ENCODE measurements at places on chromosomes 7 and 10. TPM values are rescaled to one million over a fixed set of nuclear protein-coding genes. Genes with fewer than 3 reads are reported as not detected.
A peak's percentile ranks its signal among the peaks of the same experiment; 100 is the strongest.

DNA sequence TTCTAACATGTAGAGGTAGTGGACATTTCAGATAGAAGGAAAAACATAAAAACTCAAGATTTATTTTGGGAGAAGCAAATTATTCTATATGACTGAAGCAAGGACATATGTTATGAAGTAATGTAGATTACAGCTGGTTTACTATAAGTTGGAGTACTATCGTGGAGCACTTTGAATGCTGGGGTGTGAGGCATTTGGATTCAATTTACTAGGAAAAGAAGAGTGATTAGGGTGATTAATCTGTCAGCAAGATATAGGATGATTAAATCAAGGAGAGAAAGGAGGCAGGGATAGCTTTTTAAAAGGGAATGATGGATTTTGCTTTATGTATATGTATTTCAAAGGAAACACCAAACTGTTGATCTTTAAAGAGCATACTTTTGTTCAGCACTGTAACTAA lies 318.4 kb upstream of the KAT6B start:
- DNase-seq: no peak

GRCh38 chr7:103613655-103614642 lies 167.9 kb upstream of the SLC26A5 start:
- DNase-seq: peak; percentile 37

DNA sequence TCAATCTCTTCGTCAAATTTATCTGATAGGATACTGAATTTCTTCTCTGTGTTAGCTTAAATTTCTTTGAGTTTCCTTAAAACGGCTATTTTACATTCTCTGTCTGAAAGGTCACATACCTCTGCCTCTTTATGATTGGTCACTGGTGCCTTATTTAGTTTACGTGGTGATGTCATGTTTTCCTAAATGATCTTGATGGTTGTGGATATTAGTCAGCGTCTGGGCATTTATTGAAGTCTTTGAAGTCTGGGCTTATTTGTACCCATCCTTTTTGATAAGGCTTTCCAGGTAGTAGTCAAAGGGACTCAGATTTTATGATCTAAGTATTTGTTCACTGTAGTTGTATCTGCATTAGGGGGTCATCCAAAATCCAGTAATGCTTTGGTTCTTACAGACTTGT lies 1407.5 kb upstream of the LRRTM3 start:
- peak; percentile 54 for DNase-seq

GRCh38 chr10:21401196-21401595 lies 124.3 kb downstream of the SKIDA1 start:
- DNase-seq: no peak

DNA sequence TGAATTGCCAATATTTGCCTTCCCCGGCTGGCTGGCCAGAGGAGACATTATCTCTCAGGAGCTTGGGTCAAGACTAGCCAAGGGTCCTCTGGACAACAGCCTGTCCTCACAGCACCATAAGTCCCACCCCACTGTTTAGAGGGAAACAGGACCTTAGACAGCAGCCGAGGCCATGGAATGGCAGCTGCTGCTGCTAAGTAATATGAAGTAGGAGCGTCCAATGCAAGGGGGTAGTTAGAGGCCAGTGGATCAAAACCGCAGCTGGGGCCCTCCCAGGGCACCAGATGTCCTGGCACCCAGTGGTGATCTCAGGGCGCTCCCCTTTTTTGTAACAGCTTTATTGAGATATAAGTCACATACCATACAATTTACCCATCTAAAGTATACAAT lies 12.9 kb upstream of the KCP start:
- no peak for DNase-seq

DNA sequence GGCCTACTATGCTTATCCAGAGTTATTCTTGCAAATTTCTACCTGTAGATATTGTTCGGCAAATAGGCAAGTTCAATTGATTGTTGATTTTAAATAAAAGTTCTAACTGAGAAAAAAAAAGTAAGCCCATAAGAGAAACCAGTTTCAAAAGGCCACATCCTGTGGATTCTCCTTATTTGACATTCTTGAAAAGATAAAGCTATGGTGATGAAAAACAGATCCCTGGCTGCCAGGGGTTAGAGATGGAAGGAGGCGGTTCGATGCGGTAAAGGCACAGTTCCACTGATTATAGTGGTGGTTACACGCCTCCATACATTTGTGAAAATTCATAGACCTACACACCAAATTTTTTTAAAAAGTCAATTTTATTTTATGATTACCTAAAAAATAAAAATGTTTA lies 347.8 kb downstream of the KCNMA1 start:
- DNase-seq: no peak

DNA sequence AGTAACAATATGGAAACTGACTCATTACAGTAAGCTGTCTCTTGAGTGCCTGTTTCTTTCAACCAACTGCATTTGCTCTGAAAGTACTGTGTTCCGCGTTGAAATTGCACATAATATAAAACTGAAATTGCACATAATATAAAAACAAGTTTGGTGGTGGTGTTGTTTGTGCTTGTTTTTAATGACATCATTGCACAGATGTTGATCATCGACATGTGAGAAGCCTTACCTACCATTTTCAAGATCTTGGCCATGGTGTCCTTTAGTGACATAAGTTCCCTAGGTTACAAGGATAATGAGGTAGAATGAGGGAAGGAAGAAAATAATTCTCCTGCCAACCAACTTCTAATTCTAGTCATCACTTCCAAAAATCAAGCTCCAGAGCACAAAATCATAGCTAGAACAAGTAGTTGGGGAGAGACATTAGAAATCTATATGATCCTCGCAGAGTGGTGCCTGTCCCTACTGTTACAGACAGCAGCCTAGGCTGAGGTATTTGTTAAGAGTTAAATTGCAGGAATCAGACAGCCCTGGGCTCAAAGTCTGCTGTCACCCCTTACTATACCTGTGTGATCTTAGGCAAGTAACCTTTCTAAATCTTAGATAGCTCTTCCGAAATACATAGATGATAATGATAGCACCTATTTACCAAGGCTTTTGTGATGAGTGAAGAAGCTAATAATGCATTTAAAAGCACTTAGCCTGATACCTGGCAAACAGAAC lies 29.3 kb downstream of the DOCK4 start:
- no peak for DNase-seq

DNA sequence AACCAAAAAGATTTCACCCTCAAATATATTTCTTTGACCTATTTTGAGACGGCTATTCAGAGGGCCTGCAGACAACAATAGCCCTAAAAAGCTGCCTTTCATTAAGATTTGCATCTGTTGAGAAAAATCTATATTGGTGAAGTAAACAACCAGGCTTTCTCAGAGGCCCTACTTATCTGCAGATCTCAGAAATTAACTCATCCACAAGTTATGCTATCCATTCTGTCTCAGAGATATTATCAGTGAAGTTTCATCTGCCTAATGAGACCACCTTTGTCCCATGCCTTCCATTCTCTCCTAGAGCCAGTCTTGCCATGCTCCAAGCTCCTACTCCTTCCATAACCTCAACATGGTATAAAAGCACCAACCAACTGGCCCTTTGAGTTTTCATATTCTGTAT lies 130.3 kb downstream of the CACNA2D1 start:
- DNase-seq: no peak

DNA sequence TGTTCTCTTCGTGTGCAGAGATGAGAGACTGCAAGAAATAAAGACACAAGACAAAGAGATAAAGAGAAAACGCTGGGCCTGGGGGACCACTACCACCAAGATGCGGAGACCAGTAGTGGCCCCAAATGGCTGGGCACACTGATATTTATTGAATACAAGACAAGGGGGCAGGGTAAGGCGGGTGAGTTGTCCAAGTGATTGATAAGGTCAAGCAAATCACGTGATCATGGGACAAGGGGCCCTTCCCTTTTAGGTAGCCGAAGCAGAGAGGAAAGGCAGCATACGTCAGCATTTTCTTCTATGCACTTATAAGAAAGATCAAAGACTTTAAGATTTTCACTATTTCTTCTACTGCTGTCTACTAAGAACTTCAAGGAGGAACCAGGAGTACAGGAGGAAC lies 762.1 kb downstream of the TNS3 start:
- no peak for DNase-seq

Gene CYREN
- 66.8 TPM for total RNA-seq

Gene LRRC61
- 15.1 TPM for total RNA-seq

Gene GPR158
- not detected for total RNA-seq

Gene OSBPL3
- total RNA-seq: 11.6 TPM

Gene NEUROG3
- total RNA-seq: not detected

Gene ABCC2
- total RNA-seq: 2.4 TPM
